Activated naive CD4-positive, alpha-beta T cell treated with anti-CD3 and anti-CD28 coated beads, Interleukin-2, amount 50 U/mL, for 72 hours (primary cell): ENCODE measurements at places on chromosomes 5 and 9.

- DNase-seq = no peak
These were observed 24.6 kb downstream of the TTF1 start for GRCh38 chr9:132381966-132382541.

DNA sequence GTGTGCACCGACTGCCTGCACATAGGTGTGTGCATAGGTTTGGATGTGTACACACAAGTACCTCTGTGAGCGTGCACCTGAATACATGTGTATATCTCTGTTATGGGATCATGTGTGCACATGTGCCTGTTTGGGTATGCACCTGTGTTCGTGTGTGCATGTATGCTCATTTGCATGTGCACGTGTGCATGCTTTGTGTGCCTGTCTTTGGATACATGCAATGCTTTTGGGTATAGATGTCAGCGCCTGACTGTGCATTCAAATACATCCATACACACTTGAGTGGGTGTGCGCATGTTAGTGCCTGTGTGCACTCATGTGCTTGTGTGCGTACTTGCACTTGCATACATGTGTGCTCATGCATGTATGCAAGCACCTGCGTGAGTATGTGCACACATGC is 258.1 kb downstream of the IRX2 start:
- no peak for DNase-seq

DNA sequence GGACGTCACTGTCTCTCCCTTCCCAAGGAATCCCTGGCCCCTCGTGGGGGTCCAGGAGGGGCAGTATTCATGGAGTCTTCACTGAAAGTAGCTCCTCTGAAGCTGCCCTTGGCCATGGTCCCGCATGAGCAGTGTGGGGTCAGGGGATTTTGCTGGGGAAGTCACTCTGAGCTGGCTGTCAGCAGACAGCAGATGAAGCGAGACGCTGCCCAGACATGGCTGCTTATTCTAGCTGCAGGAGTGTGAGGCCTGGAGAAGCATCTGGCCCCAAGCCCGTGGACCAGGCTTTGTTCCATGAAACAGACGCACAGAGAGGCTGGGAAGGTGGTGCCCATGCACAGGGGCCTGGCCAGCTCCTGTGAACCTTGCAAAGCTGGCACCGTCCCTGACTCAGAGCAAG is 21.5 kb upstream of the ASS1 start:
- no peak for DNase-seq

DNA sequence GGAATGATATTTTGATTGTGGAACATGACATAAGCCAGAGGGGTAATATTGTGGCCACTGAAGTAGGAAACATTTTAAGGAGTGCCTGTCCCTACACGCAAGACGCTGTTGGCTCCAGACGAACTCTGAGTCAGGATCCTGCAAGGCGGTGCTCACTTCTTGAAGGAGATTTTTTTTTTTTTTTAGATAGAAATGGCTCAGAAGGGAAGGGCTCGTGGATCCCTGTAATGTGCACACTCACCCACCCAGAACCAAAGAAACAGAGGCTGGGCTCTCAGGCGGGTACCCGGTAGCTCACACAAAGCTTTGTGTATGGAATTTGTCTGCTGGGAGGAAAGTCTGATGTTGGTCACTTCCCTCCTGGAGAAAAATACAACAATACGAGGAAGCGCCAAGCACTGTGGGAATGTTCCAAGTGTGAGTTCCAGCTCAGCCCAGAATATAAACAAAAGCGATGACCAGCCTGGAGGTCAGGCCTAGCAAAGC is 25.7 kb downstream of the RAPGEF1 start:
- no peak for DNase-seq

DNA sequence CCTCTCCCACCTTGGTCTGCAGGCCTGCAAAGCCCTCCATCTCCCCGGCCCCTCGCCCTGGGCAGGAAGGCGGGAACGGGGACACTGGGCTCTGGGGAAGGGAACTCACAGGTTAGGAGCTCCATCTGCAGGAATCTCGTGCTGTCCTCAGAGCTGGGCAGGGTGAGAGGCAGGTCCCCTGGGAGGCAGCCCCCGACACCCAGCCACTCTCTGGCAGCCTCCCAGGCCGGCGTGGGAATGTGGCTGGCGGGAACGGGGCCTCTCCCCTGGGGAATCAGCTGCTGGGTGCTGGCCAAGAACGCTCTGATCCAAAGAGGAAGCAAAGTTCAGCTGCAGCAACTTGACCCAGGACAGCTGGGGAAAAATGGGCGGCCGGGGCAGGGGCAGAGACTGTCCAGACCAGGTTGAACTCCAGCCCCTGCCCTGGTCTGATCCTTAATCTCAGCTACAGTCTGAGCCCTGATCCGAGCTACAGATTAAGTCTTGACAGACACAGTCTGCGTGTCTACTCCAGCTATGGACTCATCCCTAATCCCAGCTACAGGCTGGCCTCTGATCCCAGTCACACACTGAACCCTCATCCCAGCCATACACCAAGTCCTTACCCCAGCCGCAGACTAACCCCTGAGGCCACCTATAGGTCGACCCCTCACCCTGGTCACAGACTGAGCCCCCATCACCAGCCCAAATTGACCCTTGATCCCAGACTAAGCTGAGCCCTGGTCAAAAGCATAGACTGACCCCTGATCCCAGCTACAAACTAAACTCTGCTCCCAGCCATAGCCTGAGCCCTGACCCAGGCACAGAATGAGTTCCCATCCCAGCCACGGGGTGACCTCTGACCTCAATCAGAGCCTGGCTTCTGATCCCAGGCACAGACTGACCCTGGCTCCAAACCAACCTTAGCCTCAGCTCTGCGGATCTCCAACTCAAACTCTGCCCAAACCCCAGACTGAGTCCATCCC is 37.3 kb upstream of the EGFL7 start:
- no peak for DNase-seq

DNA sequence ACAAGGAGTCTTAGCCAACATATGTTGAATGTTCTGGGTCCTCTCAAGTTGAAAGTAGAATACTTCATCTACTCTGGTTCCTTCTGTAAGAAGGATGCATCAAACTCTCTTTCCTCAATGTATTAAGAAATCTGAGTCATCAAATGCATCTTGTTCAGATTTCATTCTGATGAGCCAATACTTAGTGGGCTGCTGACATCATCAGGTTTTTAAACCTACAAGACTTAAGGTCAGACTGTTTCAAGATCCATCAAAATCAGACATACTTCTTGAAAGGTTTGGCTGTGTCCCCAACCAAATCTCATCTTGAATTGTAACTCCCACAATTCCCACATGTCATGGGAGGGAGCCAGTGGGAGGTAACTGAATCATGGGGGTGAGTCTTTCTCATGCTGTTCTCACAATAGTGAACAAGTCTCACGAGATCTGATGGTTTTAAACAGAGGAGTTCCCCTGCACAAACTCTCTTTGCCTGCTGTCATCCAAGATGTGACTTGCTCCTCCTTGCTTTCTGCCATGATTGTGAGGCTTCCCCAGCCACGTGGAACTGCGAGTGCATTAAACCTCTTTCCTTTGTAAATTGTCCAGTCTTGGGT is 168.8 kb downstream of the RAPGEF6 start:
- no peak for DNase-seq

- no peak for DNase-seq
These were observed 88.8 kb upstream of the TTC23L start for GRCh38 chr5:34750206-34750605.

DNA sequence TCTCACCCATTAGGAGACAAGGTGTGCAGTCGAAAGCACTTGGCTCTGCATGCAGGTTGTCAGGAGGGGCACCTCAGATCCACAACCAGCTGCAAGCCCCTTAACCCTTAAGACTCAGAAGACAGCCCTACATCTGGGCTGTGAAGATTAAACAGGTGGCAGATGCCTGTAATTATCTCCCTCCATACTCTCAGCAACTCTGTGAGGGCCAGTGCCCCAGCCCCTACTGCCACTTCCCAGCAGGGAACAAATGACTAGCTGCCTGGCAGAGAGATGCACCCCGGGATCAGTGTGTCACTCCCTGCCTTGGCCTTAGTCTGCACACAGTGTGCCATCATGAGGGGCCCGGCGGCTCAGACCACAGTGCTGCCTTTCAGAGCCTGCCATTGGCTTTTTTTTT is 42.0 kb downstream of the CRB2 start:
- DNase-seq = no peak

DNA sequence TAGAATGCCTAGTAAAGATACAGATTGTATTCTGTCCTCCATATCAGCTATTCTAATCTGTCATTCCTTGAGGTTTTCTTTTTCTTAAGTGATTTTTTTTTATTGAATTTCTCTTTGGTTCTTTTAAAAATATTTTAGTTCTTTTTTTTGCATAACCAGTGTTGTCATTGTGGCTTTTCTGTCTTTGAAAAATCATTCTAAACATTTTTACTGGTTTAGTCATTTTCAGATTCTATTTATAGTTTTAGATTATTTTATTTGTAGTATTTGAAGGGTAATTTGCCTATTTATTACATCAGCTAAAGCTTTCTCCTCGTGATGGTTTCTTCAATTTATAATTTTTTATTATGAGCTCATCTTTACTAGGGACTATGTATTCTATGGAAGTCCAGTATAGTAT is 78.1 kb downstream of the NDUFAF2 start:
- DNase-seq = no peak

DNA sequence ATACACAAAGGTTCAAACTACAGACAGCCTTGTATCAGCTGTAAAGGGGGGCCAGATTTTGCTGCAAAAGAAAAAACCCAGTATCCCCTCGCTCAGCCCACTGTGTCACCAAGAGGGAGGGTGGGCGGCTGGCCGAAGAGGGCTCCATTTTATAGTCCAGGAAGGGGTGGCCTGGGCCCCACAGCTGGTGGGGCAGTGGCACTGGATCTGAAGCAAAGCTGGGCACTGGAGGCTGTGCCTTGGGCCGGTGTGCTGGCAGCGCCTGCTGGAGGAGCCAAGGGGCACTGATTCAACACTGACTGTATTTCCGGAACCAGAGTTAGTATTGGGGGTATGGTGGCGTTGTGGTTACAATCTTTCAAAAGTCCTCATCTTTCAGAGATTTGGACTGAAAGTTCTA is 9.1 kb downstream of the BRD3 start:
- no peak for DNase-seq

GRCh38 chr9:128214571-128215490 is 11.7 kb downstream of the DNM1 start:
- DNase-seq = no peak

- no peak for DNase-seq
These were observed 273.5 kb downstream of the NR2F1-AS1 start for GRCh38 chr5:93307557-93307956.

- no peak for DNase-seq
These were observed 66.5 kb upstream of the TGFBR1 start for GRCh38 chr9:99038484-99038820.

GRCh38 chr9:85230081-85230480 is 511.7 kb downstream of the AGTPBP1 start:
- no peak for DNase-seq

DNA sequence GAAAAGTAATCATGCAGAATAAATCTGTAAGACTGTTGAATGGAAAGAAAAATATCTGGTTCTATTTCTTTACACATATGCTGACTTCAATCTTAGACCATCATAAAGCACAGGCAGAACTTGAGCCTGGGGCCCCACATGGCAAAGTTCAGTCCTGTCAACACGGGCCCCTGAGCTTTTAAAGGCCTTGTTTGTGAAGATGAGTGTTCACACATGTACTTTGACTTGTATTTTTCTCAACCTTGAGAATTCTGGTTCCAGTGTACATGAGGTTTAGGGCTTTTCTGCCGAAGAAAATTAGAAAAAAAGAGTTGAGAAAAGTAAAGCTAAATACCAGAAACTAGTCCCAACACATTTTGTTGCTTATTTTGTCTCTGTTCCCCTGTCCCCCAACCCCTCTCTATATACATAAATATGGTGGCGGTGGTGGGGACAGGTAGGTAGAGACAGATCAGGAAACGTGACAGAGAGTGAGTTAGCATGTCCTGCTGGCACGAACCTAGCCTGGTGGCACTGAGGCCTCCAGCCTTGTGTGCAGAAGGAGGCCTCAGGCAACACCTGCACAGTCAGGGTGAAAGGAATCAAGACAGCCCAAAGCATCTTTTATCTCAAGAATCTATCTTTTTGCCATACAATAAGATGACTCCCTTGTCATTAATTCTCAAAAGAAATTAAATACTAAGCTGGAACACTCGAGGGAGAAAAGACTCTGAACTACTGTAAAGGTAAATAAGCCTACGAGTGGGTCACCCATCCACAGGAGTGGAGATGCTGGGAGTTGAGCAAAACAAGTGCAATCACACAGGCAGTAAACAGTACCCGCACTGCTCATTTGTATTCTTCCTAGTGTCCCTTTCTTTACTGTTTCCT is 22.9 kb downstream of the LIFR start:
- DNase-seq = no peak

DNA sequence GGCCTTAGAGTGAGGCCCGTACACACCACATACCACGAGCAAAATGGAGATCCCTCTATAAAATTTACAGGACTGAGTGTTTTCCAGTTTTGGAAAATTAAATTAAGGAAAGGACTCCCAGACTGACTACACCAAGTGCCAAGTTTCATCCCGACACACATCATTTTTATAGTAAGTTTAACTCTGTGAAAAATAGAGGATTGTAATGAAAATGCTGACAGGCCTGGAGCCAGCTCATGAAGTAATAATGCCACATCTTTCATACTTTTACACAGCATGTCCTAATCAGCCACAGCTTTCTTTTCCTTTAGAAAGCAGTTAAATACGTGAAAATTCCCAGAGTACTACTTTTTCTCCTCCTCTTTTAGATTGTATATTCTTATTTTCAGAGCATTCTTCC is 169.2 kb downstream of the SAXO1 start:
- no peak for DNase-seq

DNA sequence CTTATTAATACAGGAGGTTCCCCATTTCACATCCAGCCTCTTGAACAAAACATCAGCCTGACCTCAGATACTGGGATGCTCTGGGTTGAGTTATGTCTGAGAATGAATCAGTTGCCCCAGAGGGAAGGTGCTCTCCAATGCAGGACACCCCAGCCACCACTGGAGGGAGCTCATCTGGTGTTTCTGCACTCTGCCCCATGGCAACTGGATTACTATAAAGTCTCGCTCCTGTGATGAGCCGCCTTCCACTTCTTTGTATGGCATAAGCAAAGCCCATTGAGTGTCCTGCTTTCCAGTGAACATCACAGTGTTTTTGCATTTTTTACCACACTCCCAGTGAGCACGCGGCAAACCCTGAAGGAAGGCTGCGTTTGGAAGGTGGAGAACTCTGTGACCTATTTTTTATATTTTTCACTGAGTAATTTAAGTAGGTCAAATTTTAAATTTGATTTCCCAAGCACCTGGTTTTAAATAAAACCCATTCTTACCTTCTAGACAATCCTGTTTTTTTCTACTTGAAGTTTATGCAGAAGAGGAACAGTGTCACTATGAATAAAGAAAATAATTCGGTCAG is 176.9 kb upstream of the WWC1 start:
- DNase-seq = peak; percentile 73

DNA sequence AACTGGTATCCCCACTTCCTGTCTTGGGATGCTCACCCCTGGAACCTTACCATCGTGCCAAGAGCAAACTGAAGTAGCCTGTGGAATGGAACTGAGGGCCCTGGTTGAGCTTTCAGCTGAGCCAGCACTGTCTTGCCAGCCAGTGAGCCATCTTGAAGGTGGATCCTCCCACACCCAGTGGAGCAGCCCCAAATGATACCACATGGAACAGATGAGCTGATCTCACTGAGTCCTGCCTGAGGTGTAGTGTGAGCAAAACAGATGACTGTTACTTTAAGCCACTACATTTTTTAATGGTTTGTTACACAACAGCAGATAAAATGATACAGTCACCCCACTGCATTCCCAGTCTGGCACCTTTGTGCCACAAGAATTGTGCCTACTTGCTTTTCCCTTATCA is 2.2 kb upstream of the PCYOX1L start:
- no peak for DNase-seq
